Natural killer cell (primary cell): ENCODE measurements at places on chromosomes 7 and 10.

DNA sequence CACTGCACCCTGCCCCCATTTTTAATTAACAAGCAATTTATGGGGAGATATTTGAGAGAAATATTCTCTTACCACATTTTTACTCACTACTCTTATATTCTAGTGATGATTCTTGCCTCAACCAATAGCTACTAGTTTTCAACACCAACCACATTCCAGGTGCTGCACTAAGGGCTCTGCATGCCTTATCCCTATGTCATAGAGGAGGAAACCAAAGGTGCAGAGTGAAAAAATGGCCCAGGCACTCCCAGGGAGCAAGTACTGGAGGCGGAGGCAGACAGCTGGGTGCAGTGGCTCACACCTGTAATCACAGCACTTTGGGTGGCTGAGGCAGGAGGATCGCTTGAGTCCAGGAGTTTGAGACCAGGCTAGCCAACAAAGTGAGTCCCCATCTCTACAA, 35.5 kb upstream of the TPST1 start:
- no peak for DNase-seq

DNA sequence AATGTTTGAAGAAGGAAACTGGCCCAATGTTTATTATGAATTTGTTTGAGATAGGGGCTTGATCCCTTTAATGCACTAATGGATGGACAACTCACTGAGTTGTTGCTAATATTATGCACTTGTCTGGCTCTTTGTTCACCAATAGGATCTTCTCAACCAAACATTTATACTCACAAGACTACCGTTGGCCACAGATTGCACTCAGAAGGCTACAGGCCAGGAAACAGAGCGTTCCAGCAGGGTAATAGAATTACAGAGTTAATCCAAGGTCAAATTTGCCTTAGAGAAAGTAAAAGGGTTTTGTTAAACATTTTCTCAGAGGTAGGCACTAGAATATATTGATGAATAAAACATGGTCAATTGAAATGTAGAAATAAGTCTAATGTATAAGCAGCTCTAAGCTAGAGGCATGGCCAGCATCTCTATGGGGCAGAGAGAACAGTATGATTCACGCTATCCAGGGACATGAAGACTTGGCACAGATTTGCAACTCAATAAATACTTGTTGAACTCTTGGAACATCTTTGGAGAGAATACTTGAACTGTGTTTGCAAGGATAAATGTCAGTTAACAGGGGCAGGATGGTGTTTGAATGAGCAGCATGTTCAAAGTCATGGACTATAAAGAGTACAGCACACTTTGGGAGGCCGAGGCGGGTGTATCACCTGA, 606.9 kb downstream of the SORCS3 start:
- DNase-seq: no peak

GRCh38 chr7:42575171-42575570, 336.7 kb downstream of the C7orf25 start:
- DNase-seq: no peak

- no peak for DNase-seq
Measured at GRCh38 chr7:75689246-75690099, 49.3 kb downstream of the HIP1 start.

DNA sequence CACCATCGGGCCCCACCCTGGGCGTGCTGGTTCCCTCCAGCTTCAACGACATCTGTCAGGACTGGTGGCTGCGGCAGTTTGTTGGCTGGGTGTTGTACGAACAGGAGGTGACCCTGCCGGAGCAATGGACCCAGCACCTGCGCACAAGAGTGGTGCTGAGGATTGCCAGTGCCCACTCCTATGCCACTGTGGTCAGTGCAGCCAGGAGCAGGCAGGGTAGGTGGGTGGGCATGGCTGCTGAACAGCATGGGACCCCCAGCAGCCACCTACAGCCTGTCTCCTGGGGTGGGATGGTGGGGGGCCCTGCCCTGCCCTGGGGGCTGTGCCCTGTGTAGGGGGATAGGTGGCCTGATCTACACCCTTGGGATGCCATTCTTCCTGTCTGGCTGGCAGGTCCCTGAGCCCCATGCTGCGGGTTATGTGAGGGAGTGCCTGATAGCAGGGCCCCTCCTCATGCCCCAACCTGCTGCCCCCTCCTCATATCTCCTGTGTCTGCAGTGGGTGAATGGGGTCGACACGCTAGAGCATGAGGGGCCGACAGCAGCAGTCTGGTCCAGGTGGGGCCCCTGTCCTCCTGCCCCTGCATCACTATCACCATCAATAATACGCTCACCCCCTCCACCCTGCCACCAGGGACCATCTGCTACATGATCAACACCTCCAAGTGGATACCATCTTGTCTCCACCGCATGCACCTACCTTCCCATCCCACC, 56.9 kb downstream of the ZNF727 start:
- no peak for DNase-seq

DNA sequence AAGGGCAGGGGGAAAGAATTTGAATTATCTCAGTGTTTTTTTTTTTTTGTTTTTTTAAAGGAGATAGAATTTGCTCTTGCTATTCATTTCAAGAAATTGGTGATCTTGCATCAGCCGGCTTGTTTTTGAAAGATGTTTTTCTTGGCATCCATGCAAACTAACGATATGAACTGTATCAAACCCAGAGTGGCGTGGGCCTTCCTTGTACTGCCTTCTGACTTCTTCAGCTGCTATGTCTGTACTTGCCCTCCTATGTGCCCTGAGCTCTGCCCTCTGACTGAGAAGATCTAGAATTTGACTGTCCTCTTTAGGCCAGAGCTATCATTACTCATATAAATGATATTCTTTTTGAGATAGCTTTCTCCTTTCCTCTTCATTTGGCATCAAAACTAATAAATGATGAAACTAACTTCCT, 183.1 kb downstream of the EXOC4 start:
- no peak for DNase-seq

GRCh38 chr7:107029061-107029763, 15.3 kb upstream of the PRKAR2B start:
- DNase-seq: no peak

DNA sequence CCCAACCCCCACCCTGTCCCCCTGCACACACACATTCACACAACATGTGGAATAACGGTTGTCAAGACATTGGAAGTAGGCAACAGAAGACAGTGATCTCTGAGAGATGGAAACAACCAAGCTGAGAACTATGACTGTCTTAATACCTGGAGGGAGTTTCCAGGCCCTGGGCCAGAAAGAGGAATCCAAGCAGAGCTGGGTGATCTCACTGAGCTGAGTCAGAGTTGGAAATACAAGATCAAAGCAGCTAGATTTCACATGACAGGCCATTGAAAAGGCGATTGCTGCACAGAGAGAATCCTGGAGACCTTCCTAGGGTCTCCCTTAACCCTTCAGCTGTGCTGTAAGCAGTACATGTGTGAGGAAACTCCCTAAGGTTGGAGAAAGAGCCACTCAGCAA, 165.8 kb upstream of the PRSS1 start:
- DNase-seq: no peak

DNA sequence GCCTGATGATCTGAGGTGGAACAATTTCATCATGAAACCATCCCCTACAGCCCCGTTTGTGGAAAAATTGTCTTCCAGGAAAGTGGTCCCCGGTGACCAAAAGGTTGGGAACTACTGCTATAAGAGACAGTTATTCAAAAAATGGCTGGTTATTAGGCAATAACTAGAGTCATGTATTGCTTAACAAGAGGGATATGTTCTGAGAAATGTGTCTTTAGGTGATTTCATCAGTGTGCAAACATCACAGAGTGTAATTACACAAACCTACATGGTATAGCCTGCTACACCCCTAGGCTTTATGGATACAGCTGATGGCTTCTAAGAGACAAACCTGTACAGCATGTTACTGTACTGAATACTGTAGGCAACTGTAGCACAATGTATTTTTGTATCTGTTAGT, 71.3 kb upstream of the CSTF2T start:
- no peak for DNase-seq

DNA sequence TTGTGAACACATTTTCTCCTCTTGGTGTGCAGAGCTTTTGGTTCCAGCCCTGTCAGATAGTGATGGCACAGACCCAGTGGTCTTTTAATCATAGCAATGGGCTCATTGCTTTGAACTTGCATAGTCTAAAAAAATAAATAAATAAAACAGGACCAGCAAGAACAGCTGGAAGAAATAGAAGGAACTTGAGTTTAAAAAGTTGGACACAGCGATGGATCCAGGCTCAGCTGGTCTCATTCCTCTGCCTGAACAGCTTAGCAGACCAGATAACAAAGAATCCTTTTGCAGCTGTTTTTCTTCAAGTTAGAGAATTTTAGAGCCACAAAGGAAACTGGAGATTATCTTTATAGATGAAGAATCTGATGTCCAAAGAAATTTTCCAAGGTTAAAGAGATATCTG, 1005.6 kb downstream of the LRMDA start:
- no peak for DNase-seq

- no peak for DNase-seq
Measured at GRCh38 chr10:84765656-84766055, 437.3 kb downstream of the CCSER2 start.

- no peak for DNase-seq
Measured at GRCh38 chr7:33627741-33628140, 277.6 kb upstream of the BMPER start.

- DNase-seq: no peak
Measured at GRCh38 chr10:22934726-22935125, 6.9 kb downstream of the ARMC3 start.

GRCh38 chr7:143351060-143351459, 11.5 kb downstream of the FAM131B start:
- DNase-seq: no peak

DNA sequence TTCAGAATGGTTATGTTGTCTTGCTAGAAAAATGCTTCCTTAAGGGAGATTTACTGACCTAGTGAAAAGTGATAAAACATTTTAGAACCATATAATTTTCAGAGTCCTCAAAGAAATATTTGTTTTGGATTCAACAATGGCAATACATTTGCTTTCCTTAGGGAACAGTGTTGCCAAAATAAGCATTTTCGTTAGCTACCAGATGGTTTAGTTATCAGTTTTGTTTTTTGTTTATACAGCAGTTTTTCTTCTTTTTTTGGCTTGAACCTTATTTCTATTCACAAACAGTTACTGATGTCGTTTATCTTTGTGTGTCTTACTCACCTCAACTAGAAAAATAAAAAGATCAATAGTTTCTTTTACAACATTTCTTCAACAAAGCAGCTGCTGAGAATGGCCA, 48.6 kb downstream of the EXOC4 start:
- DNase-seq: no peak

DNA sequence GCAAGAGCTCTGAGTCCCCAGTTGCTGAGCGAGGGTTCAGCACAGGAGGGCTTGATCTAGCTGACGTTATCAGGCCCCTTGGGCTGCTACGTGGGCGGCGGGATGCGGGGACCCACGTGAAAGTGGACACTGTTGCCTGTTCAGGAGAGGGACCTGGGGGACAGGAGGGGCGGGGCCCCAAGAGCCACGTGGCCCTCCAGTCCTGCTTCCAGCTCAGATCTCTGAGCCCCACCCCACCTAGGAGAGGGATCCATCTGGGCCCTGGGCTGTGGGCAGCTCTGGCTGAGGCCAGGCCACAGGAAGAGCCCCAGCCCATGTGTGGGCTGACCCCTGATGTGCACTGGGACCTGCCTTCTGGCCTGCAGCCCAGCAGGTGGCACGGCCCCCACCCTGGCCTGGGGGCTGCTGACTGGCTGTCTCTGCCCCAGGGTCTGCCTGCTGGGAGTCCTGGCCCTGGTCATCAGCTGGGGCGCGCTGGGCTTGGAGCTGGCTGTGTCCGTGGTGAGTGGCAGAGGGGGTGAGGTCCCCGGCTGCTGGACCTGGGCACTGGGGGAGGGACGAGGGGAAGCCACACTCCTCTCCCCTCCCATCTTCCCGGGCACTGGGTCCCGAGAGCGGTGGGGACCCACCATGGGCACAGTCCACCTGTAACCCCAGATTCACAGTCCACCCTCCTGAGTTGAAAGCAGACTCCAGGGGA, 17.5 kb downstream of the TTYH3 start:
- DNase-seq: no peak

DNA sequence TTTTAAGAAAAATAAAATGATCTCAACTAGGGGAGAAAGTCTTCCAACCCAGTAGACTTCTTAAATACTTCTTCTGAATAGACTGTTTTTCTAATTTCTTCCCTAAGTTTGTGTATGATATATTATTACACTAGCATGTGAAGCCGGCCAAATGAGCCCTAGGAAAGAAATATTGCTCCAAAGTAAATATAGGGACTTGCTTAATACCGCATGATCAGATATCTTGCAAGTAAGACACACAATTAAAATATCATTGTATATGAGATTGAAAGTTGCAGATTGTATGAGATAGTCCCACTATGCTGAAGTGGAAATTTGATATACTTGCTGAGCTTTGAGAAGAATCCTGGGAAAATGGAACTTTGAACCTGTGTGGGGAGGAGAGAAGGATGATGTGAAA, 225.7 kb downstream of the BAMBI start:
- DNase-seq: no peak

GRCh38 chr7:148697256-148698006, 1.3 kb upstream of the CUL1 start:
- no peak for DNase-seq

DNA sequence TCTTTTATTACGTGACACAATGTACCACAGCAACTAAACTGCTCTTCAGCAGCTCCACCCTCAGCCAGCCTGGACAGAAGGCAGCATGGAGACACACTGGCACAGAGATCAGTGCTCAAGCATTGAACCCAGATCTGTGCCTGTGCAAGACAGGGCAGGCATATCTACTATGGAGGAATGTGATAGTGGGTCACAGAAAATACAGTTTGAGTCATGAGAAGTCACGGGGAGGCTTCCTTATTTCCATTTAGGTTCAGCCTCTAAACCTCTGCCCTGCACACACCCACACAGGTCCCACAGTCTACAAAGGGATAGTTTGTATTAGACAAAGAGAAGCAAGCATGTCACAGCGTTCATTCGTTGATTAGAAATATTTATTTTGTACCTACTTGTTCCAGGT, 187.4 kb upstream of the AGR3 start:
- DNase-seq: no peak

DNA sequence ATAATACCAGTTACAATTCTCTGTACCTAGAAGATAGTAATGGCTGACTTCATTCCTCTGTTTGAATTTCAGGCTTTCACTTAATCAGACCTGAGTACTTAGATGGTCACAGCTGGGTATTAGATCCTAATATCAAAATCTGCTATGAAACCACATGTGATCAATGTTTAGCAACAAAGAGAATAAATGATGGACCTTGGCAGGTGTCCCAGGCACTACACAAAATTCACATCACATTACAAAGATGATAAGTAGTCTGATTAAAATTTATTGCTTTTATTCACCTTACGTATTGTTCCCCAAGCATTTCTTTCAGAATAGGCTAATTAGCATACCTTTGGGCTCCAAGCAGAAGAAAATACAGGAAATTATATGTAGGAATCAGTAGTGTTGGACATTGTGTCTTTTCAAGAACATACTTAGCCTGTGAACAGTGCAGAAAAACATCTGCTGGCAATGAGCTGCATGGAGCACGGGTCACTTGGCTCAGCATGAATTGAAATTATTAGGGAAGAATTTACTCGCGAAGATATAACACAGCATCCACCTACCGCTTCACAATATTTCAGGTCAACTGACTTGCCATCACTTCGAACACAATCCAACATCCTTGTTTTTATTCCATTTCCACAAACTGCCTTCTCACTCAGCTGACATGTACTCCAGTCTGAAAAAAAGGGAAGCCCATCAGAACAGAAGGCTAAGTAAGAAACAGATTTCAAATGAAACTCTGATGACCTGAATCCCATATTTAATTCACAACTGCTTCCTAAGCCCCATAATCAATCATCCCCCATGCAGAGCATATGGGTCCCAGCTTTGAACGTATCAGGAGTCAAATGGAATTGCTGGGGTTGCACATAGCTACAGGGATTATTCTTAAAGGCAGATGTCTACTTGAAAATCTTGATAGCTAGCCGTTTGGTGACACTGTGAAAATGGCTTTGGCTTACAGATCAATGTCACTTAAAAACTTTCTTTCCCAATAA, 421.0 kb downstream of the THSD7A start:
- no peak for DNase-seq
